ENCODE measurements at places on chromosomes 2 and 18.

- DNase-seq = no peak
These were observed 11.3 kb upstream of the ARHGEF4 start for GRCh38 chr2:130825231-130825965.

DNA sequence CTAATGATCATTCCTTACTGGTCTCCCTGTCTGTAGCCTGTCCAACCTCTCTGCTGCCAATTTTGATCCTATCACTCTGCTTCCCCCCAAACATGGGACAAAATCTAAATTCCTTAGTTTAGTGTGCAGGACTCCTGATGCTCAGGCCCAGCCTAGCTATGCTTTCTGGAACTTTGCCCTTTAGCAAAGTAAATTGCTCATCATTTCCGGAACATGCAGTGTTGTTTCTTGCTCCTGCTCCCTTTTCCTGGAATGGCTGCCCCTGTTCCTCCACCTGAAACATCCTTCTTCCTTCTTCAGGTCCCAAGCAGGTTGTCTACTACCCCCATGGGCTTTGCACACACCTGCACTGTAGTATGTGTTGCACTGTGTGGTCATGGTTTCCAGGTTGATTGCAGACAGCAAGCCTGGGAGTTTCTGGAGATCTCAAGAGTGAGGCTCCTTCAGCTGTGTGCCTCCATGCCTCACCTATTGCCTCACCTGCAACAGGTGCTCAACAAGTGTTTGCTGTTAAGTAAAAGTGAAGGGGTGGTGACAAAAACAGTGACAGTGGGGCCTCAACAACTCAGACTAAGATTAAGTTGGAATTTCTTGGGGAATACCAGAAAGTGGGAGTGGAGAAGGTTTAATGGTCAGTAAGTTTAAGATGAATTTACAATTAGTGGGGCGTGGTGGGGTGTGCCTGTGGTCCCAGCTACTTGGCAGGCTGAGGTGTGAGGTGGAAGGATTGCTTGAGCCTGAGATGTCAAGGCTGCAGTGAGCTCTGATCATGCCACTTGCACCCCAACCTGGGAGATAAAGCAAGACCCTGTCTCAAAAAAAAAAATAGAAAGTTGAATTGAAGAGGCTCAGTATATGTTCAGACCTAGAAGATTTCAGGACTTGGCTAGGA lies 120.0 kb downstream of the DNAH6 start:
- DNase-seq = no peak

GRCh38 chr2:122021941-122022340 lies 266.5 kb downstream of the TSN start:
- DNase-seq = no peak

DNA sequence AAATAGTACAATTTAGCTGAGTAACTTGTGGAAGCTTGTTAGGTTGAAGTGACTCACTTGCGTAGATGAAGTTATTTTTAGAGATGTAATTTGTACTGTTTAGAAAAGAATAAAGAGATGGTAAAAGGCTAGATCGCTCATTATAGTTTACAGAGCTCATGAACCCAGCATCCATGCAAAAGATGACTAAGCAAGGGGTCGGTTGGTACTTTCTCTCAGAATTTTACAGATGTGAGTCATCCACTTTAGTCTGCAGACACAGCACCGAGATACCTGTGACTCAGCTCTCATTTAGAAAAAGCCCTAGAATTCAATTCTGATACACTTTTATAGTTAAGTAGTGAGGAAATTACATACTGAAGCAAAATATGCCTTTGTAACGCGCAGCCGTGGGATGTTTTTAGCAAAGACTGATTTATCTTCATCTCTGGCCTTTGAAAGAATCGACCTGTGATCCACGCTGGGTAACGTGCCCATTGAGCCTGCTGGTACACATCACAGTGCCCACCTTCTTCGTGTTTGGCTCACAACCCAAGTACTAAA lies 116.5 kb upstream of the FOSL2 start:
- DNase-seq = peak; percentile 97

DNA sequence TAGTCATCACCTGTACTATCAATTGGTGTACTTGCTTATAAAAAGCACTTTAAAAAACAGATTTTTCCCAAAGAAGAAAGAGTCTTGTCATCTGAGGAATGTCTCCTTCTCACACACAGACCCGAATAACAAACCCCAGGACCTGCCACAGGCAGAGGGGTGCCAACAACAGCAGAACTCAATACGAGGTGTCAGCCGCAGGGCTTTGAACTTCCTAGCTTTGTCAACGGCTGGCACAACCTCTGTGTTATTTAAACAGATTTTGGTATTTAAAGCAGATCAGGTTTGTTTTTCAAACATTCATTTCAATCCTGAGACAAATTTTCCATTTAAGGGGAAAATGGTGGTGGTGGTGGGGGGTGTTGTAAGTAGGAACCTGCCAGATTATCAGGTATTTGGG lies 138.4 kb upstream of the RIOK3 start:
- no peak for DNase-seq

- no peak for DNase-seq
These were observed 1.8 kb downstream of the ZFP36L2 start for GRCh38 chr2:43224571-43225092.

DNA sequence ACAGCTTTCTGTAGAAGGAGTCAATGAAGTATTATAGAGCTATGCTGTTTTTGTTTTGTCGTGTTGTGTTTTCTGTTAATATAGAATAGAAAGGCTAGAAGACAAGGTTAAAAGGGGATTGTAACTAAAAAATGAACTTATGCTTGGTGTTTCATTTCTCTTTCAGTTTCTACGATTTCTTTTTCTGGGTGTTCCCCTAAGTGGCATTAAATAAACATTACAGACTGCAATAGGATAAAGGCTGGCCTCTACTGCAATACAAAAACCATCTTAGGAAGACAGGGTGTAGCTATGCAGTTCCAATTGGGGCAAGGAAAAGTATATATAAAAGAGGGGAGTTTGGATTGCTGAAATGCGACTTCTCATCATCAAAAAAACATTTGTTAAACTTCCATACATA lies 1609.7 kb upstream of the ACVR2A start:
- no peak for DNase-seq
